ENCODE measurements at places on chromosomes 12 and 14. TPM values are rescaled to one million over a fixed set of nuclear protein-coding genes. Genes with fewer than 3 reads are reported as not detected.
A peak's percentile ranks its signal among the peaks of the same experiment; 100 is the strongest.

DNA sequence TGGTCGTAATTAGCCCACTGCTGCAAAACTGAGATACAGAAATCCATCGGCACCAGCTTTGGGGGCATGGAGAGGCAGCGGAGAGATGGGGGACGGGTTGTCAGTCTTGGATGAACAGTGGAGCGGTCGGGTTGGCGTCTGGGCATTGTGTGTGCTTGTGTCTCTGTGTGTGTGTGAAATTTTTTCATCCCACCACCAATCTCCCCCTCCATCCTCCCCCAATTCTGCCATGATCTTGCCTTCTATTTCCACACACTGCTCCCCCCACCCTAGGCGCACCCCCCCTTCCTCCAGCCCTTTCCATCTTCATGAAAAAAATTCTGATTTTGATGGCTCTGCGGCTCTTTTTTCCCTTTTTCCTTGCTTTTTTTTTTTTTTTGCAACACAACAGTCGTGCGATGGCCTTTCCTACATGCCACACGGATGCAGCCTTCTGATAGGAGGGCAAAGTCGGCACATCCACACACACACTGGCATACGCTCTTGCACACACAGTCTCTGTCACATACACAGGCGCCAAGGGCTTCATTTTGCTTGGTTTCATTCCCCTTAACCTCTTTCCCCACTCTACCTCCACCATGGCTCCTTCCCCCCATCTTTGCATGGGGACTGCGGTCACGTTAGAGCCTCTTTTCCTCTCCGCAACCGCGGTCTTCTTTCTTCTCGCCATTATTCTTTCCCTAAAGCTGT, 3.3 kb downstream of the NRXN3 start:
- DNase-seq: no peak

DNA sequence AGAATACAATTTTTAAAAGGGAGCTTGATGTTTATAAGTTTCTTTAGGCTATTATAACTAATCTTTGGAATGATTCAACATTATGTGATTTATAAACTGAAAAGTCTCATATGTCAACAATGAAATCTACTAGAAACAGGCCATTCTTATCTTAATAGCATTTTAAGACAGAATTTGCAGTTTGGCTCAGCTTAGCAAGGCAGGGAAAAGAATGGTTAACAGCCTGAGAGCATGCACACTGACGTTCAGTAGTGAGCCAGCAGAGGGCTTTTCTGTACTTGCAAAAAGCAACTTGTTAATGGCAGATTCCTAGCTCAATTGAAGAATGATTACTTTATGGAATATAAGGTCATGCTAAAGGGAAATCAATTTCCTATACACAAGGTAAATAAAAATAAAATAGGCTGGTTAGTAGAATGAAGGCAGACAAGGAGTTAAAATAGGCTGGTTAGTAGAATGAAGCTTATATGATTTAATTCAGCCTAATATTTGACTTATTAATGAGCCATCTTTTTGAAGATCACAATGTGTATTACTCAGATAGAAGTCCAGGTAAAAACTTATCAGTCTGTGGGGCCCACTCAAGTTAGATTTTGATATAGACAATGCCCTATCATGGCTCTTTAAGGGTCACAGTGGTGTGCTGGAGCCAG, 95.9 kb downstream of the OTOGL start:
- peak; percentile 65 for DNase-seq

DNA sequence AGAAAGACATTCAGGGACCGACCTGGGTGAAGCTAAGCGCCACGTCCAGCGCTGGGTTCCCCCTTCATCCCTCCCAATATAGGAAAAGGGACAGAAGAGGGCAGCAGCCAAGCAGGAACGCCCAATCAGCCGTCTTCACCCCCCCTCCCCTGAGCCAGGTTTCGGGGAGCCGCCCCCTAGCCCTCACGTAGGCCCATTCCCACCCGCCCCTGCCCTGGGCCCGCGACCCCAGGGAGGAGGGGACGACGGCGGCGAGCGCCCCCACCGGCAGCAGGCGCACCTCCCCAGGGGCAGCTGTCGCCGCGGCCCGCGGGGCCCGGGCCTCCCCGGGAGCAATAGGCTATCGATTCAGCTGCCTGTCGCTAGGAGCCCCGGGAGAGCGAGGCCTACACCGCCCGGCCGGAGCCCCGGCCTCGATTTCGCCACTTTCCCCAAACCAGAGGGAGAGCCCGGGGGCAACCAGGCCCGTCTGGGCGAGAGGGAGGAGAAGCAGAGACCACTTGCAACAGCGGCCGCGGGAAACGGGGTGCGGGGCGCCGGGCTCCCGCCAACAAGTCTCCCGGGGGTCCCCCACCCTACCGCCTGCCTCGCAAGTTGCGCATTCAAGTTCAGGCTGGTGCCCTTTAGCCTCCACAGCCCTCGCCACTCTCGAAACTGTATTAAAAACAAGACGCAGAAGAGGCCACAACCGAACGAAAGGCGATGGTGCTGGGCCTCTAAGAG, 1.3 kb downstream of the DCAF5 start:
- DNase-seq: peak; percentile 70

DNA sequence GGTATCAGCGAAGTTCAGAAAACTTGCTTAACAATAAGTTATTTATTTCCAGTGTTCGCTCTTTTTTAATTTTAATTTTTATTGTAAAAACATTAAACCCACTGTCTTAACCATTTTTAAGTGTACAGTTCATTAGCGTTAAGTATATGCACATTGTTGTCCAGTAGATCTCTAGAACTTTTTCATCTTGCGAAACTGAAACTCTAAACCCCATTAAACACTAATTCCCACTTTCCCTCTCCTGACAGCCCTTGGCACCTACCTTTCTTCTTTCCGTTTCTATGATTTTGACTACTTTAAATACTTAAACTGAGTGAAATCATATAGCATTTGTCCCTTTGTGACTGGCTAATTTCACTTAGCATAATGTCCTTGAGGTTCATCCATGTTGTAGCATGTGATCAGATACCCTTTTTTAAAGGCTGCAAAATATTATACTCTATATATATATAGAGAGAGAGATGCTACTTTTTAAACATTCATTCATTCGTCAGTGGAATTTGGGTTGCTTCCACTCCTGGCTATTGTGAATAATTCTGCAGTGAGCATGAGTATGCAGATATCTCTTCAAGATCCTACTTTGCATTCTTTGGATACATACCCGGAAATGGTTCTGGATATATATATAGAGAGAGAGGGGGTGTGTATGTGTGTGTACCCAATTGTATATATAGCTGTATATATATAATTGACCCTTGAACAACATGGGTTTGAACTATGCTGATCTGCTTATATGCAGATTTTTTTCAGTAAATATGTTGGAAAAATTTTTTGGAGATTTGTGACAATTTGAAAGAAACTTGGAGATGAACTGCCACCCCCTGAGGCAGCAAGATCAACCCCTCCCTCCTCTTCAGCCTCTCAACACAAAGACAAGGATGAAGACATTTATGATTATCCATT, 74.7 kb upstream of the EVL start:
- no peak for DNase-seq

Gene BRI3BP
- 8.6 TPM for total RNA-seq

Gene VWF
- total RNA-seq: under 0.01 TPM

- DNase-seq: no peak
Observed at GRCh38 chr12:1917172-1918070, 1.0 kb downstream of the CACNA2D4 start.

Gene ANO2
- 0.43 TPM for total RNA-seq

DNA sequence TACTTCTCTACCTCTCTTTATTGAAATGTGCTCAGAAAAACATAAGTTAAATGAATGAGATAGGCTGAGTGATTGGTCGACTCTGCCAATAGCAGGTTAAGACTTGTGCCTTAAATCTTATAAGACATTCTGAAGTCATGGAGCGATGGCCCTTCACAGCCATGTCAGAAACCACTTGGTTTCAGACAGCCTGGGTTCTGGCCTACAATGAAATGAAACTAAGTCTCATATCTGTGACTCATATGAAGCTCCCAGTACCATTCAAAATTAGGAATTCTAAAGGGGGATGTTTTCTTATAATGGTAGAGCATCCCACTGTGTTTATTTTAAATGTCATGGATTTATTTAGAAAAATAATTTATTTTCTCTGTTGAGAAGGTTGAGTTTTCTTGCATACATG, 42.6 kb downstream of the PLXNC1 start:
- DNase-seq: no peak

DNA sequence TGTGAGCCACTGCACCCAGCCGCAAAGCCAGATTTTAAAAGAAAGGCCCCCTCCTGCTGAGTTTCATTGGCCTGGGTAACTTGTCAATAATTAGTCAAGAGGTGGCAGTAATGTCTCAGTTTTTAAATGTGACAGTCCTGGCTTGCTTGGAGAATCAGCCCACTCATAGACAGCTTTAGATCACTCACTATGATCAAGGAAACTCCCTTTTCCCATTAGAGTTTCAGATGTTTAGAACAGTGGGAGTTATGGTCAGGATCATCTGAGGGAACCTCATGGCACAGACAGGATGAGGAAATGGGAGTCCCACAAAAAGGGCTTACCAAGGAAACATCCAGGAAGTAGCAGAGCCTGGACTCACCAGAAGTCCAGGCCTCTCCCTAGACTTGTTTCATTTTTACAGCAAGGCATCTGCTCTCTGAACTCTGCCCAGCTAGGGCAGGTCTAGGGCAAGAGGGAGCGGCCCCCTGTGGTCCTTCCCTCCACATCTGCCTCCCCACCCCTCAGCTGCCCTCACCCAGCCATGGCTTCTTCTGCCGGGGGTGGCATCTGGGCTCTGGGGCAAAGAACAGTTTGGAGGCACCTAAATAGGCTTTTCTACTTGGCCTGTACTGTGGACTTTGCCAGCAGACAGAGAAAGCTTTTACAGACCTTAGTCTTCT, 11.2 kb downstream of the BCL2L14 start:
- peak; percentile 70 for DNase-seq

DNA sequence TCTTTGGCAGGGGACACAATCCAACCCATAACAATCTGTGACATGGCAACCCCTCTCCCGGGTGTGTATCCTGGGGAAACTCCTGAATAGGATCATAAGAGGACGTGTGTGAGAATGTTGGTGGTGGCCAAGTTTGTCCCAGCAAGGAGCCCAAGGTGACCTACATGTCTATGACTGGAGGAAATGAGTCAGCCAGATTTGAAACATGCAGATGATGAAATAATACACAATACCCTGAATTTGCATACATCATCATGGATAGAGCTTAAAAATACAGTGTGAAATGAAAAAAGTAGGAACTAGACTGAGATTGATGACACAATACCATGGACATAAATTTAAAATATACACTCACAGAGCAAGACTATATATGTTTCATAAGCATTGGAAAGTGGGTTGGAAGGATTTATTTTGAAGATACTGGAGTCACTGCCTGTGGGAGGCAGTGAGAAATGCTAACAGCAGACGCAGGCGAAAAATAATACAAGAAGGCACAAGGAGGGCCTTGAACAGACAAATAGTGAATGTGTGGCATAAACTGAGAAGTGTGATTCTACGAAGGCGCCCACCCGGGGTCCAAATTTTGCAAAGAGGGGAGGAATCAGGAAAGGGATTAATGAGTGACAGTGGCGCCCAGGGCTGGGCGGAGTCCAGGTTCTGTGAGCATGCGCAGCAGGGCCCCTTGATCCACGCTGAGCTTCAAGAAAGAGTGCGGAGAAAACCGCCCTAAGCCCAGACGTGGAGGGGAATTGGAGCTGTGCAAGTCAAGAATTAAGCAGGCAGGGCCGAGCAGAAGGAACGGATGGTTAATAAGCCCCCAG, 7.0 kb upstream of the MAP1LC3B2 start:
- DNase-seq: peak; percentile 77

GRCh38 chr14:74542056-74542685, 48.6 kb downstream of the ISCA2 start:
- DNase-seq: no peak

DNA sequence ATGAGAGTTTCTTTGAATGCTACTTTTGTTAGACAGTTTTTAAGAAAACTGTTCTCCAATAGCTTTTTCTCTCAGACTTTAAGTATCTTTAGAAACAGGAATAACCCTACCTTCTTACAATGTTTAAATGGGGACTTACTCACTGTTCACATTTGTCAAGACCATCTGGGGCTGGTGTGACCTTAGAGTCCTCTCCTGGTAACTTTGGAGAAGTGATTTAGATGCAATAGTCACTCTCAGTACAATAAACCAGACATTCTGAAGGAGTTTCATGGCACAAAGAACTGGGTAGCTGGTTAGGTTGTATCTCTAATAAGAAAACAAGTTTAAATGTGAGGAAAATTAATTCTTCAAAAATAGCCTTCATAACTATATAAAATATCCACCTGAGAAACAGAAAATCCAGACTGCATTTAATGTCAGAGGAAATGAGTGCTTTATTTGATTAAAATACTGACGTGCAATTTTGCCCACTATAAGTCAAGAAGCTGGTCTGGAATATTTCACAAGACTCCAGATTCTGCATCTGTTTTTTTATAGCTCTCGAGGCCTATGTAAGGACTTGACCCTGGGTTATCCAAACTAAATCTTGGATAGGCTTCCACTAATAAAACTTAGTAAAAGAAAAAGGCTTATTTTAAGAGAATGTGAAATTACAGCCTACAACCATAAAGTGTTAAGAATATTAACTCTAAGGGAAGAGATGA, 108.7 kb downstream of the PTGER2 start:
- peak; percentile 96 for DNase-seq

- peak; percentile 93 for DNase-seq
Observed at GRCh38 chr14:102795060-102795925, 18.0 kb downstream of the TRAF3 start.
